ENCODE measurements at places on chromosomes 12 and 14.

DNA sequence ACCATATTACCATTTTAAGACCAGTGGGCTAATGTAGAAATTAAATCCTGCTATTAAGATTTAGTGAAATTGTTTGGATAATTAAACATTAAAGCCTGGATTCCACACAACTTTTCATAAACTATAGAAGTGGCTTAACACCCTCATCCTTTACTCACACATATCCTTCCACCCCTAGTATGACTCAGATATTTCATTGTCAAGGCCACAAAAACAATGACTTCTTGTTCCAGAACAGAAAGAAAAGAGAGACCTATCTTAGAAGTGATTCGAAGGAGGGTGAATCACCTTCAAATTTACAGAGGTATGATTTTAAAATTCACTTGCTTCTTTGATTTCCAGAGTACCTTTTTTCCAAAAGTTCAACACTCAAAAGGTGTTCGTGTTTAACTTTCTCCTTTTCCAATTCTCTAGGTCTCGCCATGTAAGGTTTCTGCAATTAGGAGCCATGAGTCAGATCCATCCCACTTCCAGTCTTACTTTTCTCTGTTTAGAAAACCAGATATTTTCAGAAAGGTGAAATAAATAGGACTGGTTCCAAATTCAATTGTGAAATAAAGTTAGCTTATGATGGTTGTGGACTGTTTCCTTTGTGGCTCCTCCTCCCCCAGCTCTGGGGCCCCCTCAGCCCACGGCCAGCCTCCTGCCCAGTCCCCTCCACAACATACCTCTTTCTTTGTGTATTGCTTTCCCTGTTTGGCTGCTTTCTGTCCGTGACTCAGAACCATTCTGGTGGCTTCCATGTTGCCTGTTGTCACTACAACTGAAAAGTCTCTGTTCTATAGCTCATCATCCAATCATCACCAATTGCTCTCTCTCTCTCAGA is 24.6 kb upstream of the MGP start:
- DNase-seq = peak; percentile 23

DNA sequence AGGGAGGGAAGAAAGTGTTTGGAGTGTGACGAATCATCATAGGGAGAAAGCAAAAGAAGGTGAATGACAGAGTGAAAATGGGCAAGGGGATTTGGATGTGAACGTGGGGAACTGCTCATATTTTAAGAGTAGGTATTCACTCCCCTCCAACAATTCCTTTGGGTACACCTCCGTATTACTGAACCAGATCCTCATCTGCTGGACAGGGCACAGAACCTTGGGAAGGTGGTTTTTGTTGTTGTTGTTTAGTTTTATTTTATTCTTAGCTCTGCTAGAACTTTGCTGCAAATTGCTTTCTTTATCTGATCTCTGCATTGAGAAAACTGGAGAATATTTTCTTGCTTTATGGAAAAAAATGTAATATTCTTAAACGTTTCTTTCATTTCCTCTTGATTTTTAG is 7.1 kb downstream of the SCN8A start:
- no peak for DNase-seq

DNA sequence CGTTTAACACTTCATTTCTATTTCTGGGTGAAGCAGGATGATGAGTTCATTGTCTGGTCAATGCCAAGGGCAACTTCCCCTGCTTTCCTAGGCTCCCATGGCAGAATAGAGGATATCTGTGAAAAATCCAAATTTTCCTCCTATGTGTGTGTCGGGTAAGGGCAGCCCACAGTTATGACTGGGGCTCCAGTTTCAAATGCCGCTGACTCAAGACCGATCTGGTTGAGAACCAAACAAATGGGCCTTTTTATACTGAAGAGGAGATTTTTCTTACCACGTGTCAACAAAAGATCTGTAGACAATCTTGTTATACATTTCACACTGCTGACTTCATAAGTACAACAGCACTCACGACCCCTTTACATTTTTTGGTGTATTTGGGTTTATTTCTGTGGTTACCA is 120.8 kb downstream of the CHST11 start:
- no peak for DNase-seq

DNA sequence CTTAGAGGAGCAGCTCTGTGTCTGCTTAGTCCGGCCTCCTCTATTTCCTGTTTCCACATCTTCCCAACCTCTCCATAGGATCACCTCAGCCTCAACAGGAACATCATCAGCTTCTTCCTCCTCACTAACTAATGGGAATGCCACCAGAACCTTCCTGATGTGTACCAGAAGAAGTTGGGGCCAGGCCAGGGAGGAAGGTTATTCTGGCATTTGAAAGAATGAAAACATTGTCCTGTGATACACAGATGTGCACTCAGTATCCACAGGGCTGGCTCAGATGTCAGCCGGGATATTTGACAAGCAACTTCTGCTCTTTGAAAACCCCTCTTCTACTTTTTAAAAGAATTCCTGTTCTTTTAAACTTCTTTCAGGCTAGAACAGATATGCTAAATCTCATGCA is 63.6 kb downstream of the TMEM30B start:
- no peak for DNase-seq

DNA sequence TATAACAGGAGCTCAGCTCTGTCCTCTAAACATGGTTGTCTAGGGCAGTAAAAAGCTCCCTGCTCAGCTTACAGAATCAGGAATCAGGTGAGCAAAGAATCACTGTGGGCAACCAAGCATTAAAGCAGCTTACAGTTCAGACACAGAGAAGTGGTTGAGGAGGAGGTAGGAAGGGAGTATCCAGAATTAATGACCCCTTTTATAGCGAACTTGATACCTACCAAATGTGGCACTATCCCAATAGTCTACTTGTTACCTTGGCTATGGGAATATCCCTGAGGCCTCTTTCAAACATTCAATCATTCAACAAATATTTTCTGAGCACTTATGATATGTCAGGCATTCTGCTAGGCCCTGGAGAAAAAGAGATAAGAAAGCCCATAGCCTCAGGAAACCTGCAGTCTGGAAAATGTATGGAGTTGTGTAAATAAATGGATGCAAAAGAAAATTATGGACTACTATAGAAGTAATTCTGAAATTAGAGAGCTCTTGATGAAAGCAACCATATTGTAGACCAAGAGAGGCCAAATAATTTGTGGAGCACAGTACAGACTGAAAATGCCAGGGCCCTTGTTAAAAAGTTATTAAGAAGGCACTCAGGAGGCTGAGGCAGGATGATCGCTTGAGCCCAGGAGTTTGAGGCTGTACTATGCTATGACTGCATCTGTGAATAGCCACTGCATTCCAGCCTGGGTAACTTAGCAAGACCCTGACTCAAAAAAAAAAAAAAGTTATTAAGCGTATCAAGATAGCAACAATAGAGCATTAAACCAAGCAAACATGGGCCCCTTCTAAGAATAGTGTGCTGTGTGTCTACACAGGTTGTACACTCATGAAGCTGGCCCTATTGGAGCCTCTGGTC is 134.0 kb upstream of the CPSF6 start:
- DNase-seq = no peak

DNA sequence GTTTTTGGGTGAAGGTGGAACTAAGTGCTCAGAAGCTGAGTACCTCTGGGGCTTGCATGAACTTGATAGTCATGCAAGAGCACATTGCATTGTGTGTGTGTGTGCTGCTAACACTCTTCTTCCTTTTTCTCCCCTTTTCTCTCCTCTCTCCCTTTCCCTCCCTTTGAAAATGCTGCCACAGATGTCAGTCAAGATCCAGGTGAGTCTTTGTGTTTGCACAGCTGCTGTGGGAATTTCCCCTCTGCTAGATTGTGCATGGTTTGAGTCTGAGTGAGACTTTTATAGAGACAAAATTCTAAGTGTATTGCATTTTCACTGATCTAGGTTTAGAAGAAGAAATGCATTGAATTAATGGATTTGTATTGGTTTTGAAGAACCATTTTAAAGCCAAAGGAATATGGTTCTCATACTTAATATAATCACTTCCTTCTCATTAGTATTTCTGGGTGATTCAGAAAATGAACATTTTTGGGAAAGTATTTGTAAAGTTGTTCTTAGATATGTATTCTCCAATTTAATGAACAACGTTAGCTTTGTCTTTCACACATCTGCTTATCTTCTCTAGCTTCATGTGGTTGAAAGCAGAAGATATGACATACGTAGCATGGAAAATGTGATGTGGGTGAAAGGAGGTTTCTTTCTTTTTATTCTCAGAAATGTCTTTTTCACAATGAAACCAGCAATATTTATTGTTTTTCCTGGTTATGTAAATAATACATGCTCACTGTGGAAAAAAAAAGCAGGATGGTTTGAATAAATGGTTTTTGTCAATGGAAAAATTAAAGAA is 108.5 kb downstream of the NRXN3 start:
- no peak for DNase-seq

GRCh38 chr12:93208011-93208410 is 169.7 kb upstream of the NUDT4 start:
- no peak for DNase-seq

DNA sequence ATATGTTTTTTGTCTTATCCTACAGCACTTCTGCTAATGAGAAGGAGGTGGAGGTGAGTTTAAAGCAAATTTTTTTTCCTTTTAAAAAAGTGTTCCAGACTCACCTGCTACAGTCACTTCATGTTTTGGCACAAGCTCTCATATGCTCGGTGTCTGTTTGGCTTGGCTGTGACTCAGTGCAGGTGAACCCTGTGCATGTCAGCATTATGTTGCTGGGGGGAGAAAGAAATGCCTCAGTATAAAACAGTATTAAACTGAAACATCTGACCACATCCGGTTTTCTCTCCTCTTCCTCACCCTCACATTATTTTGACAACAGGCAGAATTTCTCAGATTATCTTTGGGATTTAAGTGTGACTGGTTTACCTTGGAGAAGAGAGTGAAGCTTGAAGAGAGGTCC is 105.2 kb downstream of the DNAI7 start:
- DNase-seq = no peak

DNA sequence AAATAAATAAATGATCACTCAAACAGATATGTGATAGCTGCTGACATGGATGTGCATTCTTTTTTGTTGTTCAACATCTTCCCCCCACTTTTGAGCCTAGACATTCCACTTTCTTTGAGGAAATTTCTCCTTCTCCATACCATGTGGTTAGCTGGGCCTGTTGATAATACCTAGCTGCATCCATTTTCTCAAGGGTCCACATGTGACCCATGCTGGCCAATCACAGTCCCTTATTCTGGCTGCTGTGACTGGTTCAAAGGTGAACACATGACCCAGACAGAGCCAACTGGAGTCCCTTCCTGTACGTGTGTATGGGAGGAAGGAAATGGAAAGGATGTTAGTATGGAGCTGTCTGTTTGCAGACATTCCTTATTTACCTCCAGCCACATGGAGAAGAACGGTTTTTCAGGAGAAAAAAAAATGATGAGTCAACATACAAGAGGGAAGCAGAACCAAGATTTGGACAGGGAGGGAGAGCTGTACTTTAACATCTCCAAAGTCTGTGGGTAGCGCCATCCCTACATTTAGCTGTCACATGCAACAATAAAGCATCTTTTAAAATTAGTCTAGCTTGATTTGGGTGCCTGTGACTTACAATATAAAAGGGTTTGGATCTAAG is 391.7 kb upstream of the TBX3 start:
- no peak for DNase-seq

DNA sequence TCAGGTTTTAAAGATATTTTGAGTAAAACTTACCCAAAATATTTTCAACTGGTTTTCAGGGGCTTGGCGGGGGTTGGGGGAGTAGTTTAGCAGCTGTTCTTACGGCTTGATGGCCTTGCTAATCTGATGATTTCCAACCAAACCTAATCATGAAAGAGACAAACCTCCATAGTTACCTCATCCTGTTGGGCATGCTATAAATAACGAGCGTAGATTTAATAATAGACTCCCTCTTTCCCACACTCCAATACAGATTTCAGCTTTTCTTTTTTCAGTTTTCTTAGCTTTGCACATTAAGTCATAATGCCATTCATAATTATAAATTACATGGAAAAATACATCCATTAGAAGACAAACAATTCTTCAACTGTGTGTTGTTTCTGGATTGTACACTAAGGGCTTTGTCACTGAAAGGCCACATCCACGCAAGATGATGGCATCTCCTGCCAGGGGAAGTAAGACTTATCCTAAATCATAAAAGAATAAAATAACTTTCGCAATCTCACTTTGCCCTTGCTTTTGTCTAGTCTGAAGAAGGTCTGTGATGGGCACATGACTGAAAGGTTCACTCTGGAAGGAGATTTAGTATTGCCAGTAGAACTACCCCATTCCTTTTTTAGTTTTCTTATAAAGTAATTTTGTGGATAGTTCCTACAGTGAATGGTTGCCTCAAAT is 23.2 kb downstream of the ITPR2 start:
- no peak for DNase-seq

GRCh38 chr14:38989922-38990546 is 113.0 kb downstream of the SEC23A start:
- no peak for DNase-seq
